COLO829 (cell line): ENCODE measurements at places on chromosomes 2 and 18.

- DNase-seq = no peak
Measured at GRCh38 chr2:833180-833579, 117.5 kb upstream of the SNTG2 start.

- no peak for DNase-seq
Measured at GRCh38 chr18:35267809-35268208, 22.2 kb downstream of the ZSCAN30 start.

- no peak for DNase-seq
Measured at GRCh38 chr18:4198956-4199355, 256.2 kb downstream of the DLGAP1 start.

DNA sequence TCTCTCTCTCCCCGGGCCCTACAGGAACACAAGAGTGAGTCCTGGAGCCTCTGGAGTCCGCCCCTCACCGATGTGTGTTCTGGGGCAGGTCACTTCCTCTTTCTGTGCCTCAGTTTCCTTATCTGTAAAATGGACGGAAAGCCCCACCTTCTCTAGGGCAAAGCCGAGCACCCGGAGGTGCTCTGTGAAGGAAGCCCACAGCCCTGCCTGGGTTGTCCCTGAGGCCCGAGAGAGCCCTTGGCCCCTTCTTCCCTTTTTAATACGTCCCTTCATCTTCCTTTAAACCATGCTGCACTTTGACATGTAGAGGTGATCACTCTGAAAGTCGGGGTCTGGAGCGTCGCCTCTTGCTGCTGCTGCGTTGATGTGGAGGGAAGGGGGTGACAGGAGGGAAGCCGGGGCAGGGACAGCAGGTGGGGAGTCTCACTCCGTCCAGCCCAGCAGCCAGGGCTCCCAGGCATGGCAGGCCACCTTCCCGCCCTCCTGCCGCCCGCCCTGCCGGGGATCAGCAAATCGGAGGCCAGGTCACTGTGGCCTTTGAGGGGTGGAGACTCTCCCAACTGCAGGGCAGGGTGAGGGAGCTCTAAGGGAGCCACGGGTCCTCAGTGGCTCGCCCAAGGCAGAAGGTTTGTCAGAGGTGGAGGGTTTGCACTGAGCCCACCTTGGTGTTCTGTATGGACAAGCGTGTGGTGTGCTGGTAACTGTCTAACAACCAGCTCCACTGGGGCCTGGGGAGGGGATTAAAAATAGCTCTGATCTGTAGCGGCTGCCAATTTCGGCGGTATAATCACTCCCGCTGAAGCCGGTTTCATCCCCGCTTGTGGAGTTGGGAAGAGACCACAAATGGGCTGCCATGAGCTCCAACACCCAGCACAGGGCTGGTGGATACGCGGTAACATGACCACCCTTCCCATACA is 135.9 kb upstream of the ID2 start:
- no peak for DNase-seq

DNA sequence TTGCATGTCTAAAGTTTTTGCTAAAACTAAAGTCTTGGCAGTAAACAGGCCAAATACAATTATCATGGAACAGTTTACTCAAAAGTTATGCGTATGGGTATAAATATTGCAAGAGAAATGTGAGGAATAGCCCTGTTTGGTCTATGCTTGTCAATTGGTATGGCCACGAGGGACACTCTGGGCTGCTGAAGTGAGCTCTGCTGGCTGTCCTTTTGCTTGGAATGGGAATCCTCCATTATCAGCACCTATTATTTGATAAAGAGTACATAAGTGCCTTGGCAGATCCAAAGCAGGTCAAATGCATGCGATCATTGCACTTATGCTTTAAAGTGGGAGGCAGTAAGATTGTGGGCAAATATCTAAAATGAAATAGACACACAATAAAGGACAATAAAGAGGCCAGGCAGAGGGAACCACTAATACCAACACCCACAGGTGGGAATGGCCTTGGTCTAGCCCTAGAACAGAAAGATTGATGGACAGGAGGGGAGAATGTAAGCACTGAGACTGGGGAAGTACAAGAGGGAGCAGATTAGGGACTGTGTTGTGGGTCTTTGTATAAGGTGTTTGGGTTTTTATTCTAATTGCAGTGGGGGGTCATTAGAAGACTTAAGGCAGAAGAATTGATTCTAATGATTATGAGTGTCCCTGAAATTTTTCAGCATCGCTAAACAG is 60.0 kb upstream of the NOSTRIN start:
- no peak for DNase-seq

DNA sequence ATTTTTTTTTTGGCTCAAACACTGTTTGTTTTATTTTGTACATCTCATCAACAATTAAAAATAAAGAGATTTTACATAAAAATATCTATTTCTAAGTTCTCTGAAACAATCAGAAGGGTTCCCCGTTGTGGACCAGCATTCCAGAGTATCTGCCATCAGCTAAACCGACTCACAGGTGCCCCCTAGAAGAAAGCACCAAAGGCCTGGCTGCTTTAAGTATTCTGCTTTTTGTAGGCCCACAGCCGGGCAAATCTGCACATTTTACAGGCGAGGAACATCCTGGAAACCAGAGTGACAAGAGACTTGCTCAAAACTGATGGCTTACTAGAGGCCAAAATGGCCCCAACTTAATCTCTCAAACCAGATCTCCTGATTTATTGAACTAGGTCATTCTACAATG is 82.2 kb upstream of the SETBP1 start:
- DNase-seq = no peak

DNA sequence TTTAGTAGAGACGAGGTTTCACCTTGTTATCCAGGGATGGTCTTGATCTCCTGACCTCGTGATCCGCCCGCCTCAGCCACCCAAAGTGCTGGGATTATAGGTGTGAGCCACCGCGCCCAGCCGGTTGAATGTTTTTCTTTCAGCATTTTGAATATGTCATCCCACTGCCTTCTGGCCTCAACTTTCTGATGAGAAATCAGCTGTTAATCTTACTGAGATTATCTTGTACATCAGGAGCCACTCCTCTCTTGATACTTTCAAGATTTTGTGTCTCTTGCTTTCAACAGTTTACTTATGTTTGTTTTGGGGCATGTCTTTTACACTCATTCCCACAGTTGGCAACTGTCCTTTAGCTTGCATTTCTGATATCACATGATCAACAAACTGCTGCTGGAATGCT is 46.3 kb downstream of the CCDC150 start:
- DNase-seq = no peak

DNA sequence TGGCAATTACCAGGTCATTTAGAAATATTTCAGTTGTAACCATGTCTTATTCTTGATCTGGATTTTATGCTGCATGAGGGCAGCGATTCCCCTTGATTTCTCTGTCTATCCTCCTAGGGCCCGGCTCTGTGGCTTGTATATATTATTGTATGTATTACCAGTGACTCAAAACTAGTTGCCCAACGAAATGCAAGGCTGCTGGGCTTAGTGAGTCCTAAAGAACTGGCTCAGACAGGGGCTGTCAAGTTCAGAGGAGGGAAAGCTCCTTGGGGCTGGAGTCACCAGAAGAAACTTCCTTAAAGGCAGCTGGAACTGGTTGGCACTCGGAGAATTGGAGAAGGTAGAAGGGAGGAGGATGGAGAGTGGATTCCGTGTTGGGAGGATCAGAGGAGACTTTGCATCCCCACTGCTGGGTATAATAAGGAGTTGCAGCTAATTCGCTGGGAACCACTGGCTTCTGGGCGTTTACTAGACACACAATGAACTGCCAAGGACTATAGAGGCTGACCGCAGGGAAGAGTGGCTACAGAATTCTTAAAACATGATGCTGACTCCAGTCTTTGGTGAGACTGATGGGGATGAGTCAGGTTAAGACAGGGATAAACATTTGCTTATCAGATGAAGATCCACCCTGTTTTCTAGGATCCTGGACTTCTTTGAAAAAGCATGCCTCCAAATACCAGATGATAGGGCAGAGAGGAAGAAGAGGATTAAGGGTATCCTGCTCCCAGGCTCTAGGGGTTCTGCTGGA is 104.3 kb downstream of the PRKCE start:
- peak; percentile 55 for DNase-seq

GRCh38 chr18:77101410-77102258 is 30.9 kb downstream of the MBP start:
- peak; percentile 81 for DNase-seq

DNA sequence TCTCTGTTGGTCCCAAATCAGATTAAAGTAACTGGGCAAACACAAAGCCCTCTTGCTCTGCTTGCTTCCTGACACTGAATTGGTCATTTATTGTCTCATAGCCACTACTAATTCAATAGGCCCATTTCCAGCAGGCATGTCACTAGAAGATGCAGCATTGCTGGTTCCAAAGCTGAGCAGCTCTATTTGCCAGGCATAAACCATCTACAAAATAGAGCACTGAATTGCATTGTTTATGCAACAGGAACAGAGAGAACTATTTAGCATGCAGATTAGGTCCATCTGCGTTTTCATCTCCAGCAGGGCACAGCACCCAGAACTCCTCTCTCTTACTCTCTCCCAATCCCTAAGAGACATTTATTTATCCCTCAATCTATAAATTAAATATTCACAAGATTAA is 227.6 kb downstream of the SUCLG1 start:
- DNase-seq = no peak

- no peak for DNase-seq
Measured at GRCh38 chr2:60097298-60097697, 456.2 kb downstream of the BCL11A start.

- no peak for DNase-seq
Measured at GRCh38 chr2:111522231-111522768, 361.7 kb downstream of the ANAPC1 start.

DNA sequence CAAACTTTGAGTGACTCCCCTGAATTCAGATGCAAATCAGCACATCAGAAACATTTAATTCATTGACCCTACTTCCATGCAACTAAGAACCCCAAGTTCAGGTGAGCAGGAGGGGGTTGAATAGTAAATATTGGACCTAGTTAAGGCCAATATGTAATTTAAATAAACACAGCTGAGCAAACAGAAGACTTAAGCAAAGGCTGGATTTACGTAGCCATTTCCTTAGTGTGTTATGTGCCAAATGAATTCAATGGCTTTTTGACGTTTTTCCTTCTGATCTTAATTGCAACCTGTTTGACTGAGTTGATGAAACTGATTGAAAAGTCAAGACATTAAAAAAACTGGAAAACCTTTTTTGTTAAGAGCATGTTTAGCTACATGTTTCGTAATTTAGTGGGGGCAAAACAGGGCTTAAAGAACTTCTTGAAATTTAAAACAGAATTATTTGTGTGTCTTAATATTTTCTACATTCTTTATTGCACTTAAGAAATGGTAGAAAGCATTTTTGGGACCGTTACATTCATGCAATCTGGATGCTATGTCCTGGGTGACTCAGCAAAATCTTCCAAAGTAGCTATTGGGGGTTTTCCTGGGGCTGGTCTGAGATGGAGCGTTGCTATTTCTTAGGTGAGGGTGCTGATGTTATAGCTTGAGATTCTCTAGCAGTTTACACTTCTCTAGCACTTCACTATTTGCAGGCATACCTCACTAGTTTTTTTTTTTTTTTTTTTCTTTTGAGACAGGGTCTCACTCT is 25.5 kb upstream of the KCNE4 start:
- no peak for DNase-seq

DNA sequence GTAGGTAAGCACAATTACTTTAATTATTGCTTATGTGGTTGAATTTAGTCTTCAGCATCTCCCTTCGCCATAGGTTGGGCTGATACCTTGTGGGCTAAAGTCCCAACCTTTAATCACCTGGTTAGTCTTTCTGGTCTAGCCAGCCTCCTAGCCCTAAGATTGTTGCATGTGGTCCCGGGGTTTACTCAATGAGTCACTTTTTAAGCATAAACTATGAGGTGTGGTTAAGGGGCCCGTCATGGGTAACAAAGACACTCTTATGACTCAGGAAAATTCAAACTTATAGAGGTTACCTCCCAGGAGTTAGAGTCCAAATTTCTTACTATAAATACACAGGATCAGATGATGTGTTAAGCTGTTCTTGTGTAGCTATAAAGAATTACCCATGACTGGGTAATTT is 841.6 kb downstream of the TRIB2 start:
- DNase-seq = peak; percentile 17

GRCh38 chr2:199988151-199988550 is 32.8 kb downstream of the MAIP1 start:
- no peak for DNase-seq

- no peak for DNase-seq
Measured at GRCh38 chr18:48819781-48820482, 130.8 kb downstream of the SMAD7 start.

DNA sequence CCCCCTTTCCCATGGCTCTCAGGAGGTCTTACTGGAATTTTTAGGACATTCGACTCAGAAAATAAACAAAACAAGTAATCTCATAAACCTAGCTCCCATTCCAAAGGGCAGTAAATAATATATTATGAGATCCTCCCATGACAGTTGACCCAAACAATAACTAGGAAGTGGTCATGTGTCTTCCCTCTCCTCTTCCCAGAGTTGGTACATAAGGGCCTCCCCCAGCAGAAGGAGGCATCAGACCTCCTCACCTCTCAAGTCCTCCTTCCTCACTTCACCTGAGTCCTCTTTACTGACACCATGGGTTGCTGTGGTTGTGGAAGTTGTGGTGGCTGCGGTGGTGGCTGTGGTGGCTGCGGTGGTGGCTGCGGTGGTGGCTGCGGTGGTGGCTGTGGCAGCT is at the start of gene SCYGR7:
TSS of gene SCYGR7 (plus strand) at position 301 of the 400 bp plus-strand sequence. CDS start at position 301, 0 bp downstream.
- no peak for DNase-seq

DNA sequence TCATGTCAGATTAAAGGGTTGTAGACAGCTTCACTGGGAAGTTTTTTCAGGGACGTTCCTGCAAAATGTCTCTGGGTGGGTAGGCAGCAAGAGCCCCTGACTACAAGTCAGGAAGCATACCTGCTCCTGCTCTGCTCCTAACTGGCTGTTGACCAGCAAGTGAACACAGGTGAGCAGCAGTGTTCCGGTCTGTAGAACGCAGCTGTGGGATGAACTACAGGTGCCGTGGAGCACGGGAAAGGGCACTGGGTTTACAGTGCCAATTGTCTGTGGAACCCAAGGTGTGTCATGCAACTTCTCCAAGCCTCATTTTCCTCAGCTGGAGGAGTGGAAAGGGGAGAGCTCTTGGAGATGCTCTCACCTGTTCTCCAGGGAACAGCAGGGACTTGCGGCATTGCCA is 6.6 kb downstream of the ASB18 start:
- no peak for DNase-seq

GRCh38 chr2:6749962-6750361 is 115.7 kb downstream of the CMPK2 start:
- no peak for DNase-seq

DNA sequence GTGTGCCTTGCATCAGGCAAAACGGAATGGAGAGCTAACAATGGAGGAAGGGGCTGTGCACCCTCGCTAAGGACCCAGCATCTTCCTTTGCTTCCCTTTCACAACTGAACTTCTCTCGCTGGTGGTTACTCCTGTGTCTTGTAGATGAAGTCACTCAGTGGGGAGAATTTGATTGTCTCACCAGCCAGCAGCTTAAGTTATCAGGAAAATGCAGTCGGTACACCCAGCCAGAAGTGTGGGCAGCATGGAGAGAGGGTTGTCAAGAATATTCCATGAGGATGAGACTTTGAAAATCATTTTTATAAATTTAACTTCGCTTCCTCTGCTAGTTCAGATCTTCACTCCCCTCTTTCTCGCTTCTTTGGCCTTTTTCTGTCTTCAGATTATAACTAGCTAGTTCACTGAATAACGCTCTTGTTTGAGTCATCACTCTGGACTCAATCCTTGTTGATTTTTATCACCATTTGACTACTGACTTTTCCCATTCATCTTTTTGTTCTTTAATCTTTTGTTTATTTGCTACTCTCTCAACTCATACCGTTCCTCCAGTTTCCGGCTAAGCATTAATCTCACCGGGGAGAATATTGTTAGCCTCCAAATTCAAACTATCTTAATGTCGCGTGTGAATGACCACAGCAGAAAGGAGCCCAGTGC is 221.7 kb downstream of the CD226 start:
- DNase-seq = no peak
